ENCODE measurements at places on chromosomes 5 and 9. TPM values are rescaled to one million over a fixed set of nuclear protein-coding genes. Genes with fewer than 3 reads are reported as not detected.

DNA sequence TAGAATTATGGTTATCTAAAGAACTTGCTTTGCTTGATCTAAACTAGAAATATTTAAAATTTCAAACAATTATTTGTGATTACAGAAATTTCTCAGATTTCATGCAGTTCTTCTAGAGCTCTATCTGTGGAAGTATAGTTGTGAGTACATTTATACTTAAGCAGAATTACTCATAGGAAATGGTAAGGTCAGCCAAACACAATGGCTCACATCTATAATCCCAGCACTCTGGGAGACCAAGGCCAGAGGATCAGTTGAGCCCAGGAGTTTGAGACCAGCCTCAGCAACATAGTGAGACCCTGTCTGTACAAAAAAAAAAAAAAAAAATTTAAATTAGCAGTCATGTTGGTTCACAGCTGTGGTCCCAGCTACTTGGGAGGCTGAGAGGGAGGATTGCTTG is 71.0 kb downstream of the INVS start:
- no peak for DNase-seq

GRCh38 chr9:123234853-123235252 is 33.5 kb downstream of the STRBP start:
- no peak for DNase-seq

- no peak for DNase-seq
These were observed 16.7 kb downstream of the TJP2 start for GRCh38 chr9:69190863-69191181.

GRCh38 chr5:102603670-102604069 is 104.9 kb upstream of the SLCO6A1 start:
- no peak for DNase-seq

- no peak for DNase-seq
These were observed 82.1 kb upstream of the LMX1B start for GRCh38 chr9:126531591-126531990.

DNA sequence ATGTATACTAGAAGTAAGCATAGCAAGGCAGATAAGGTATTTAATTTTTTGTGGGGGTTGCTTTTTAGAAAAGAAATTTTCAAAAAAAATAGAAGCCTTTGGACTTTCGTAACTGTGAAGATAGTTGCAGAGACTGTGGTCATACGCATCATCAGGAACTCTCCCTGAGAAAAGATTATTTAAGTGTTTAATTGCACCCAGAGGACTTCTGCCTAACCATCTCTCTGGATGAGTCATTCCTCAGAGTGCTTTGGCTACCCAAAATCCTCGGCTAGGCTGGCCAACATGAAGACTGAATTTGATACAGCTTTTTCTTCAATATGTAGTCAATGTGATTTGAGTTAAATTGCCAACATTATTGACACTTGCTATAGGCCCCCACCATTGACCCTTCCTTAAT is 296.4 kb downstream of the TLR4 start:
- DNase-seq, result no peak

DNA sequence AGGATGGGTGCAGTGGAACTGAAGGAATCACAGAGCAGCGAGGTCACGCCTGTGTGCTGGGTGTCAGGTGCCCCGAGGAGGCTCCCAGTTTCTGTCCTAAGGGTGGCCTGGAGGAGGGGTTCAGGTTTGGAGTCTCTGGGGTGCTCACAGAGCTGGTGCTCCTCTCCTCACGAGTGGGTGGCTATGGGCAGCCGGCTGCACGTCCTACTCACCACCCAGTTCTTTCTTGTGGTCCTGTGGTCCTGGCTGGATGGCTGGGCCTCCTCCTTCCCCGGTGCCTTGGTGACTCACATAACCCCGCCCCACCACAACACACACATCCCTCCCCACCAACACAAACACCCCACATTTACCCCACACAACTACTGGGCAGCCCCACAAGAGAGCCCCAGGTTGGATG is 9.9 kb upstream of the PTGS1 start:
- DNase-seq, result peak; percentile 48

DNA sequence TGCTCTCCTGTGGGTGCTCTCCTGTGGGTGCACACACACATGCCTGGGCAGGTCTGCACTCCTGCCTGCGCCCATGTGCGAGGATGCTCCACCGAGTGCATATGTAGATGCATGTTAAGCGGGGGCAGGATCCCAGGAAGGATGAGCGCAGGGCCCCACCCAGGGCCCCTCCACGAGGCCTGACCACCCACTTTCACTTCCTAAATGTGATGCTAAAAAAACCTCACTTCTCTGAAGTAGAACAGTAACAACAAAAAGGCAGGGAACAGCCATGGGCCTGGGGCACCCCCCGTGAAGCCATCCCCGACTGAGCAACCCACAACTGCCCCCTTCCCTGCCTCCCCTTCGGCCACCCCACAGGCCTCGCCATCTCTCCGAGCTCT is 48.2 kb upstream of the SARDH start:
- DNase-seq, result no peak

GRCh38 chr5:81774374-81774773 is 23.5 kb upstream of the SSBP2 start:
- no peak for DNase-seq

DNA sequence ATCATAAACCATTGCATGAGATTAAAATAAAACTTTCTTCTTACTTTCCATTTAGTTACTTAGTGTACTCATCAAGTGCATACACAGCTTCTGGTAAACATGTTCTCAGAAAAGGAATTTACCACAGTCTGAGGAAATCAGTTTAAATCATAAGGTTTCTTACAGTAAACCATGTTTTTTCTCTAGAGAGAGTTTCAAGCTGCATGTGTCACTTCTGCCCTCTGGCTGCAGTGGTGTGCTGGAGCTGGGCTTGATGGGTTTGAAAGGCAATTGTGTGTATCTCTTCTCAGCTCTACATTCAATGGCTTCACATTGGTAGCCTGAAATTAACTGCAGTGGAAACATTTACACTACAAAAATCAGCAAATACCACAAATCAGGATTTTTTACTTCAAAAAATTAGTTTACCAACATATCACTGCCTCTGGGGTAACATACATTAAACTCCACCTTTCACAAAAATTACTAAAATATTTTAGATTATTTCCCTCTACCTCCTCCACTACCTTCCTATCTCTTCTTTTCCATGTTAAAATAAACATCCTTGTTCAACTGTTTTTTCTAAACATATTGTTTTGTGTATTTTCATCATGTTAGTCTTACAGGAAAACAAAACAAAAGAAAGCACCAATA is 414.3 kb downstream of the ANXA1 start:
- DNase-seq, result peak; percentile 3

DNA sequence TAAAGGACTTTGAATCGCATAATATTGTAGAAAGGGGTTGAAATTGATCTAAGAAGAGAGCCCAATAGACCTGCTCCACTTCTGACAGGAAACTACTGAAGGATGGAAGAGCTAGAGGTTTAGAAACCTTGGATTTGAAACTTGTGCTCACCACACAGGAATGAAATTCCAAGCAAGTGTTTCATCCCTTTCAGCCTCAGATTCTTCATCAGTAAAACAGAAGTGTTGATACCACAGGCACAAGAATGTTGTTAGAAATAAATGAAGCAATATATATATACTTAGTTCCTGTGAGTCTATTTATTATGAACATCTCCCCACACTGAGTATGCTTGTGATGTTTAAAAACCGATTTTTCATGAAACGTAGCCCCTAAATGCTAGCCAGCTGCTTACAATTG is 43.8 kb downstream of the PRRC1 start:
- DNase-seq, result no peak

- DNase-seq, result no peak
These were observed 135.9 kb upstream of the CCDC152 start for GRCh38 chr5:42620579-42621216.

DNA sequence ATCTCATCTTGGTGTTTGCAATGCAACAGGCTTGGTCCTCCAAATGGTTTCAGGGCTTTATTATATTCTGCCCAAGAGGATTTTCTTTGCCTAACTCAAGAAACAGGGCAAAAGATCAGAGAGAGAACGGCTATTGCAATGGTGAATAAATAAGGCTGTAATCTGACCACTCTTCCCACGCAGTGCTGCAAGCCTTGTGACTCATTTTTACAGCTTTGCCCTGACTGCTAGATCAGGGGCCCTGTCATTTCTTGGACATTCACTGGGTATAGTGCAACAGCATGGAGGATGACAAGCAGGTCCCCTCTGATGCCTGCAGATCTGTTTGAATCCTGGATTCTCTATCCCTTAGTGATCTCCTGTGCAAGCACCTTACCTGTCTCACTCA is 459.1 kb downstream of the EBF1 start:
- no peak for DNase-seq

DNA sequence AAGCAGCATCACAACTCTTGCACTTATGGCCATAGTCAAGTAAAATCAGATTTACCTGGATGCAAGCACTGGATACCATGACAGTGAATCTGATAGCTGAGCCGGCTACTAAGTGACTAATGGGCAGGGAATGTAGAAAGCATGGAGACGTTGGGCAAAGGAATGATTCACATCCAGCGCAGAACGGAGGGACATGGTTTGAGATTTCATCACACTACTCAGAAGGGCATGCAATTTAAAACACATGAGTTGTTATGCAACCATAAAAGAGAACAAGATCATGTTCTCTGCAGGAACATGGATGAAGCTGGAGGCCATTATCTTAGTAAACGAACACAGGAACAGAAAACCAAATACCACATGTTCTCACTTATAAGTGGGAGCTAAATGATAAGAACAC is 169.1 kb upstream of the PIK3R1 start:
- no peak for DNase-seq

GRCh38 chr5:62649476-62650113 is 71.0 kb downstream of the LRRC70 start:
- DNase-seq, result no peak

DNA sequence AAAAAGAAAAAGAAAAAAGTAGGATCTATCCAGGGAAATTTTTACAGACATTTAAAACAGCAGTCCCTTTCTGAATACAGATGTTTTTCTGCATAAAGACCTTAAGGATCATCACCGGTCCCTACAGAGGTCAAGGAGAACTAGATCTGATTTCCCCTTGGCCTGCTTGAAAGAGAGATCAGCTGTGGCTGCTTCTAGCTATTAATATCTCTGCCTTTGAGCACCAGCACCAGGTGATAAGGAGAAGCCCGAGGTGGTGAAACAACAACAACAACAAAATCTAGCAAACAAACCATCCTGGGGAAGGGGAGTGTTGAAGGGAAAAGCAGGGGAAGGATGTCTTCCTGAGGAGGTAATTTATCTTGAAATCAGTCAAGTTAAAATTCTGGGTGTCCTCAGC is 42.1 kb downstream of the ZNF366 start:
- DNase-seq, result no peak

DNA sequence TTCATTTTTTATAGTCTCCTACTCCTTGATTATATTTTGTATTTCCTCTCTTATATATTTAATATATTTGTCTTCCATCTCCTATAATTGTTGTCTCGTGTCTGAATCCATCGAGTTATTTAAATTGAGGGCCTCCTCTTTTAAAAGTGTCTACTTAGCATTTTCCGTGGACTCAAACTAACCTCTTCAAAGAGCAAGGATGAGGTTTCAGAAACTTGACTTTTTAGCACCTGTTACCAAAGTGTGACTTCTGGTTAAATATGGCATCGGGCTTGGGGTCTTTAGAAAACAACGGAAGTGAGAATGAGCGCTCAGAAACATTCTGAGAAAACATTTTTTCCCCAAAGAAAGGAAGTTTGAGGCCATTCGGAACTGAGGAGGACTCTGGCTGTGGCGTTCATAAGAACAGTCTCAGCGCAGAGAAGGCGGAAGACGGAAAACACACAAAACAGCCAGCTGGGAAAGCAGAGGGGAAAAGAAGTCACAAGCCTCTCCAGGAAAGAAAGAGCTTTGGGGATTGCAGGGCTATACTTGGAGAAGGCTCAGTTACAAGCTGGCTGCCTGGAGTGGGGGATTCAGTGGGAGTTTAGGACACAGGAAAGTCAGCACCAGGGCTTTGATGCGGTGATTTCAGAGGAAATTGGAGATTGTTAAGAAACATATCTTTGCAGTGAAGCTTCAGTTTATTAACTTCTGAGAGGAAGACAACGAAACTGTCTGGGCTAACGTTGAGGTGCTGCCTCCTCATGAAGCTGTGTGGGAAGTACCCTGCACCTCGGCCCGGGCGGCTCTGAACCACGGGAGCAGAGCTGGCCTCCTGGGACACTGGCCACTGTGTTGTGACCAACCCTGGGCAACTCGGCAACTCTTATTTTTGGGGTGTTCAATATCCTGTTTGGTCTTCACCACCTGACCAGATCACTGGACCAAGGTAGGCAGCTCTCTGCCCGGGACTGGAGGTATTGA is 25.1 kb upstream of the IRX2 start:
- no peak for DNase-seq

DNA sequence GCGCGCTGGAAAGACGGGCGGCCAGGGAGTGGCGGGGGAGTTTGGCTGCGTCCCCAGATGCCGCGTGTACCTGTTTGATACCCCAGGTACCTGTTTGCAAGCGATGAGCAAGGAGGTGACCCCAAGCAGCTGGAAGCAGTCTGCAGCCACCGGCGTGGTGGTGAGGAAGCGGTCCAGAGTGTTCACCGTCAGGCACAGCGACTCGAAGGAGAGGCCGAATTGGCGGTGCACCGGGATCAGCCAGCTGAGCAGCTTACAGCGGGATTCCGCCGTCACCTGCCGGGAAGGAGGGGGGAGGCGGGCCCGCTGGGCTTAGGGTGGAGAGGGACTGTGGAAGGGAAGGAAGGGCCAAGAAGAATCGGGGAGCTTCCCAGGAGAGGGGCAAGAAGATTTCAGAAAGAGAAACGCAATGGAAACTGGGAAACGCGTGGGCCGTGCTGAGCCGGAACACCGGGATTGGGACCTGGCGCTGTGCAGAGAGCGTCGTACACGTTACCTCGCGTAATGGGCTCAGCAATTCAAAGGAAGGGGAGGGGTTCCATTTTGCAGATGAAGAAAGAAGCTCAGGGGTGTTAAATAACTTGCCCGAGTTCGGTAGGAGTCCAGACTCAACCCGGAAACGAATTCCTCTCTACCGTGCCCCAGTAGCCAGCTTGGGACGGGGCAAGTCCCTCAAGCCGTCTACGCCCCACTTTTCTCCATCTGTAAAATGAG is 980 bp downstream of the CCNO start:
- DNase-seq, result no peak

GRCh38 chr9:6147846-6148245 is 67.8 kb upstream of the IL33 start:
- DNase-seq, result no peak

DNA sequence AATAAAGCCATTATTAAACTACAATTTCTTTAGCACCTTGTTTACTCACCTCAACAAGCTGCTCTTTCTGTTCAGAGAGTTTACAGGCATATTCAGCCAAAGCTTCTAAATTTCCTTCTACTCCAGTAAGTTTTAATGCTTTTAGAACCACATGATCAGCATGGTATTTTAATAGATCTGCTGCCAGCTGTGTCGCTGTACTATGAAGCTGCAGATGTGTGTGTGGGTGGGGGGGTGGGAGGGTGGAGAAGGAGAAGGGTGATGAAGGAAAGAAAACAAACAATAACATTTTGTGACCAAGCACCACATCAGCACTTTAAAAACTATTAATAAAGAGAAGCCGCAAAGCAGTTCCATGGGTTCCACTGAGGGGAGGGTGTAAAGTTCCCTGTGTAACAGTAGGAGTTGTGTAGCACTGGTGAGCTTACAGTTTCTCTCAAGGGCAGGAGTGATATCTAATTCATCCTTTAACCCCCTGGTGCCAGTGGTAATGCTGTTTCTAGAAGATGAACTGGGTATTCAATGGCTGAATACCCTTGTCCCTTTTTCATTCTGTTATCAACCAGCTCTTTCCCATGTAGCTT is 38.5 kb downstream of the ABITRAM start:
- DNase-seq, result no peak

The IRX2 gene
- not detected for total RNA-seq

The OMD gene
- total RNA-seq, result not detected

The ABCA2 gene
- 11.8 TPM for total RNA-seq

The FAM169A gene
- total RNA-seq, result 10.4 TPM

The CDX1 gene
- not detected for total RNA-seq

The CCDC112 gene
- 1.5 TPM for total RNA-seq

The EGFLAM gene
- total RNA-seq, result not detected

The SPATA31E1 gene
- not detected for total RNA-seq

The FRMPD1 gene
- total RNA-seq, result not detected

Data from activated CD8-positive, alpha-beta T cell treated with anti-CD3 and anti-CD28 coated beads for 36 hours (primary cell).